NCI-H1930 (cell line): ENCODE measurements at places on chromosomes 13 and 19.

DNA sequence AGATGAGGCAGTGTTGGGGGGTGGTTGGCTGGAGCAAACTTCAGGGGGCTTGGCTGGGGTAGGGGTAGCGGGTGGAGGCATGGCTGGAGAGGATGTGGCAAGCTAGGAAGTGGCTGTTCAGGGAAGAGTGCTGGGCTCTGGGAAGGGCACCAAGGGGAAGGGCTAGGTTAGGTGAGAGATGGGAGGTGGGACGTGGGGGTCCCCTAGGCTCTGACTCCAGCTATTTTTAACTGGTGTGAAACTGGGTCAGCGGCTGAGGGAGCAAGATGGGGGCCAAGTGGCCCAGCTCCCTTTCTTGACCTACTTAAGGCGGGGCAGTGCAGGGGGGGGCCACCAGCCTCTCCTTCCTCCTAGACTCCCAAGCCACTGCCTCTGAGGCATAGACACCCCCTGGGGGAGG is 7.3 kb downstream of the KCNC3 start:
- DNase-seq: no peak

GRCh38 chr13:99658261-99658991 is 157.2 kb downstream of the TM9SF2 start:
- DNase-seq: peak; percentile 17

DNA sequence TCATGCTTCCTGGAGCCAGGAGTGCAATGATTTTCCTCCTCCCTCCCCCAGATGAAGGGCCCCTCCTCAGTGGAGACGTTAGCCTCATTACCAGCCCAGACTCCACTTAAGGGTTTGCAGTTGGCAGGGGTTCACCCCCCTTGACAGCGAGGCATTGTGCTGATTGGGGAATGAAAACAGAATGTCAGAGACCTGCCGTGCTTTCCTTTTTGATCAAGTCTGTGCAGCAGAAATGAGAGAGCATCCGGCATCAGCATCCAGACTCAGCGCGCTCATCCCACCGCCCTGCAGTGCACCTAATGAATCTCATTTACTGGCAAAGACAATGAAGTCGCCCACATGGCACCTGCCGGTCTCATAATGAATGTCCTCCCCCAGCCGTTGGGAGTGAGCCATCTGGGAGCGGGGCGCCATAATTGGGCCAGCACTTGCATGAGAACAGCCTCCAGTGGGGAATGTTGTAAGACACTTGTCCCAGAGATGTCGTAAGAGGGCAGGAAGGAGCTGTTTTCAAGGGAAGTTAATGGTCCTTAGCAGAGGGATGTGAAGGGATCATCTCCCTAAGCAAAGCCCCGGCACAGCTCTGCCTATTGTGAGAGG is 98.3 kb upstream of the UQCRFS1 start:
- DNase-seq: no peak

- DNase-seq: no peak
These were observed 210.4 kb downstream of the DCLK1 start for GRCh38 chr13:35920816-35921215.

GRCh38 chr13:74129500-74130191 is 4.6 kb downstream of the KLF12 start:
- DNase-seq: no peak
